ENCODE measurements at places on chromosomes 12 and 14.
A peak's percentile ranks its signal among the peaks of the same experiment; 100 is the strongest.

DNA sequence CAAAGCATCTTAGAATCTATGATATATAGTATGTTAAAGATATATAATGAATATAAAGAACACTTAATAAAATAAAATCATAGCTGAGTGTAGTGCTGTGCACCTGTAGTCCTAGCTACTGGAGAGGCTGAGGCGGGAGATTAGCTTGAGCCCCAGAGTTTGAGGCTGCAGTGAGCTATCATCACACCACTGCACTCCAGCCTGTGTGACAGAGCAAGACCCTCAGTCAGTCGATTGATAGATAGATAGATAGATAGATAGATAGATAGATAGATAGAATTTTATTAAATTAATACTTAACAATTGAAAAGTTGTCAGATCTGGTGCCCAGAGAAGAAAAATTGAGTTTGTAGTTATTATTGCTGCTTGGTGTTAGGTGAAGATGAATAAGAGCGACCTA is 40.0 kb downstream of the CNOT2 start:
- no peak for DNase-seq

- DNase-seq: no peak
Measured at GRCh38 chr14:44446965-44447364, 60.1 kb downstream of the FSCB start.

DNA sequence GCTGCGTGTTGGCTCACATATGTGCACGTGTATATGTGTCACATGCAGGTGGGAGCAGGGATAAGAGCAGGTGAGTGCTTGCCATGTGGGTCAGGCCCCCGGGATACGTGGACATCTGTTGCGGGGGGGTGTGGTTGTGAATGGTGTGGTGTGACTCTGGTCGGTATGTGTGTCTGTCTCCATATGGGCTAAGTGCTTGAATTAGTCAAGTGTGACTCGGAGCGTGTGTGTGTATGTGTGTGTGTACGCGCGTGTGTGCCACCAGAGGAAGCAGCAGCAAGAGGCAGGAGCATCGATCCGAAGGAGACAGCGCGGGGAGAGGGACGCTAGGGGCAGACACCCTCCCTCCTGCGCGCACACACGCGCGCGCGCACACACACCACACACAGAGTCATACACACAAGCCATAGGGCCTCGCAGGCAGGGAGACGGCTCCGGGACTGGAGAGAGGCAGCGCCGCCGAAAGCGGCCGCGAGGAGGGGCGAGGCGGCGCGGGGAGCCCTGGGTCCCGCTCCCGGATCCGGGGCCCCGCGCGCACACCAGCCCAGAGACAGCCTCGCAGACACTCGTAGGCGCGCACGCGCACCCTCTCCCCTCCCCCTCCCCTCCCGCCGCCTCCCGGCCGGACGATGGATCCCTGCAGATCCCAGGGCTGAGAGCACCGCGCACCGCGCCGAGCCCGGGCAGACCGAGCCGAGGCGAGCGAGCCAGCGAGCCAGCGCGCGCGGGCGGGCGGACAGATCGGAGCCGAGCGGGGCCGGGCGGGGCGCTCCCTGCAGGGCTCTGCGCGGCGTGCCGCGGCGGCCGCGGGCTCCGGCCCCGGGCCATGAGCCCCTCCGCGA is at the start of gene ASIC1:
Gene ASIC1, plus strand, starts transcription at position 597 of the 842 bp plus-strand sequence. CDS start 1,171 bp downstream, outside the sequence.
- DNase-seq: peak; percentile 44

- DNase-seq: no peak
Measured at GRCh38 chr12:130563323-130563722, 152.8 kb downstream of the RIMBP2 start.

GRCh38 chr14:21070083-21070609 is at the start of gene ARHGEF40:
TSS of gene ARHGEF40 (plus strand) at chr14:21070304. CDS start at chr14:21070397, 93 bp downstream.
- DNase-seq: no peak

GRCh38 chr12:5588591-5588990 is 156.7 kb downstream of the NTF3 start:
- DNase-seq: no peak

- DNase-seq: no peak
Measured at GRCh38 chr12:55469291-55469690, 647 bp downstream of the OR6C70 start.

DNA sequence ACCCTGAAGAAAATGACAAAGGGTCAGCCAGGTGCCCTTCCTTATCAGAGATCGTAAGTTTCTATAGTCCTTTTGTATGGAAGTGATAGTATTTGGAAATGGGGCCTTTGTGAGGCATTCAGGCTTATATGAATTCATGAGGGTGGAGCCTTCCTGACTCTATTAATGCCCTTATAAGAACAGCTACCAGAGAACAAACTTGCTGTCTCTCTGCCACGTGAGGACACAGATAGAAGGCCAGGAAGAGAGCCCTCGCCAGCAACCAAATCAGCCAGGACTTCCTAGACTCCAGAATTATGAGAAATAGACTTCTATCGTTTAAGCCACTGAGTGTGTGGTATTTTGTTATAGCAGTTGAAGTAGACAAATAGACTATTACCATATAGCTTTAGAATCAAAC is 36.7 kb downstream of the TRMT5 start:
- no peak for DNase-seq

- DNase-seq: no peak
Measured at GRCh38 chr12:90211017-90211416, 502.4 kb upstream of the ATP2B1 start.

- DNase-seq: no peak
Measured at GRCh38 chr12:23938422-23938821, 11.0 kb downstream of the SOX5 start.

- DNase-seq: no peak
Measured at GRCh38 chr12:125381373-125381772, 316.1 kb downstream of the AACS start.

DNA sequence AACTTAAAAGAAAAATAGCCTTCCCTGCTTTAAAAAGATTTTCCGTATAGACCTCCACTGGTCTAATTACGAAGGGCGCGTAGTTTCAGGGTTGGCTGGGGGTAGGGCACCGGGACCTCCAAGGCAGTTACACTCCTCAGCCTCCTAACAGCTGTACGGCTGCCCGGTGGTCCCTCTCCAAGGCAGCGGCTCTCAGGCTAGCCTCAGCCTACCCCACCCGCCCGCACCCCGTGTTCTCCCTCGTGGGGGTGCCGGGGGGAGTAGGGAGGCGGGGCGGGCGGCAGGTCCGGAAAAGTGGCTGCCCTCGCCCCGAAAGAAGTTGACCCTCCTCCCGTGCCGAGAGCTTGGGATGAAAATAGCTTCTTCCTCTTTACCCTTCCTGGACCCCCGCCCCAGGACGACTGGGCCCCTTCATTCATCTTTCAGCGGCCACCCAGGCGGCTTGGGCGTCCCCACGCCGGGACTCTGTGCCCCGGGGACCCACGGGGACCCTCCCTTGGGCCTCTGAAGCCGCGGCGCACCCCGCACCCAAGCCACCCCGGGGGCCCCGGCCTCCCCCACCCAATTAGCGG is 991 bp upstream of the RCOR1 start:
- peak; percentile 32 for DNase-seq

GRCh38 chr14:102644523-102644922 is 52.1 kb downstream of the RCOR1 start:
- no peak for DNase-seq

DNA sequence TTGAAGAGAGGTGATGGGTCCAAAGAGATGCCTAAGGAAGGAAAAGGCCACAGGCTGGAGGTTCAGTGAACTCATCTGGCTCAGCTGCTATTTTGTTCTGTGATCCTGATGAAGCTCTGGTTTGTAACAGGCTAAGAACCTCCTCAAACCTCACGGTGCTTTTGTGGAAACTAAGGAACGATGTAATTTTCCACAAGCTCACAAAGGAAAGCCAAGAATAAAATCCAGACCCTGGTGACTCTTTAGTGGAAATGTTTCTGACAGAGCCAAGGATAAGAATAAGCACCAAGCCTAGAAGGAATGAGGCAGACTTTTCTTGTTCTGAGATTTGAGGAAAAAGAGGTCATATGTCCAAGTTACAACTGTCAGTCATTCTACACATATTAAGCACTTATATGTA is 93.6 kb downstream of the SLC24A4 start:
- DNase-seq: no peak

DNA sequence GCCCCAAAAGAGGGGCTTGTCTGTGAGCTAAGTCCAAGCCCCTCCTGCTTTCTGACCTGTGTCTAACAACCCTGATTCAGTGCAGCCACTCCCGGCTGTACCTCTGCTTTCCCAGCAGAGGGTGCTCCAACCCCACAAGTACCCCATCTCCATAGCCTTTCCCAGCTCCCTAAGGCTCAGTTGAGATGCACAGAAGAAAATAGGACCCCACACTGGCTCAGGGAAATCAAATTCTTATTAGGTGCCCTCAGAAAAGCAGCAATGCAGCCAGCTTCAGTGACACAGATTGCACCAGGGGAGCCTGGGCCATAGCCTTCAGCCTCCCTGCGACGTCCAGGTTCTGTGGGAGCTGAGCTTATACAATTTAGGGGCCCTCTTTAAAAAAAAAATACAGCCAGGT is 49.9 kb downstream of the LRRC74A start:
- DNase-seq: peak; percentile 57
